ENCODE measurements at places on chromosomes 1 and 21. TPM values are rescaled to one million over a fixed set of nuclear protein-coding genes. Genes with fewer than 3 reads are reported as not detected.

GRCh38 chr1:151137789-151138188 is 8.6 kb downstream of the SEMA6C start:
- no peak for DNase-seq

Gene SNX7
- 36.4 TPM for polyA plus RNA-seq

DNA sequence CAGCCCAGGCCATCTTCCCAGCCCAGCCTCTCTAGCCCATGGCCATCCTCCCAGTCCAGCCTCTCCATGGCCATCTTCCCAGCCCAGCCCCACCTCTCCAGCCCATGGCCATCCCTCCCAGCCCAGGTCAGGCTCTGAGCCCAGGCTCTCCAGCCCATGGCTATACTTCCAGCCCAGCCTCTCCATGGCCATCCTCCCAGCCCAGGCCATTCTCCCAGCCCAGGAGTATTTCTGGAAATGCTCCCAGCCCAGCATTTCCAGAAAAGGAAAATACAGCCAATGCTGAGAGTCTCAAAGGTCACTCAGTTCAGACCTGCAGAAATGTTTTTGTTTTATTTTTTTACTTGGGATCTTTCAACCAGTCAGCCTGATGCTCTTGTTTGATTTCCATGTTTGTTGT is 70.0 kb upstream of the ZNF281 start:
- DNase-seq = no peak

GRCh38 chr1:32684167-32684811 is 18.3 kb downstream of the SYNC start:
- peak; percentile 27 for DNase-seq

DNA sequence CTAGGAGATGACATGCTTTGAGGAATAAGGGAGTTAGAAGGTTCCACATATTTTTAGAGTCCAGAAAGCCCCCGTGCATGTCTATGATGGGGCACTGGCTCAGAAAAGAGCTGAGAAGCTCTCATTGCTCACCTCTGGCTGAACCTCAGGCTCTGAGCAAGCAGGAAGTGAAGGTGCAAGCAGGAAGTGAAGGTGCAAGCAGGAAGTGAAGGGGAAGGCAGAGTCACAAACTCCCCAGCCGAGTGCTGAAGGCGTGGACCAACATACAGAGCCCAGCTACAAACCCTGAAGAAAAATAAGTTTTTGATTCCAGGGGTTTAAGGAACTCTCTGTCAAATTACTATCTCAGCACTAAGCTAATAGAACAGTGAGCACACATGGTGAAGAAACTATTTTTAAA is 7.0 kb downstream of the KRTAP10-8 start:
- DNase-seq = no peak
